ENCODE measurements at places on chromosomes 2 and 18. TPM values are rescaled to one million over a fixed set of nuclear protein-coding genes. Genes with fewer than 3 reads are reported as not detected.

The TDRD15 gene
- not detected for total RNA-seq

DNA sequence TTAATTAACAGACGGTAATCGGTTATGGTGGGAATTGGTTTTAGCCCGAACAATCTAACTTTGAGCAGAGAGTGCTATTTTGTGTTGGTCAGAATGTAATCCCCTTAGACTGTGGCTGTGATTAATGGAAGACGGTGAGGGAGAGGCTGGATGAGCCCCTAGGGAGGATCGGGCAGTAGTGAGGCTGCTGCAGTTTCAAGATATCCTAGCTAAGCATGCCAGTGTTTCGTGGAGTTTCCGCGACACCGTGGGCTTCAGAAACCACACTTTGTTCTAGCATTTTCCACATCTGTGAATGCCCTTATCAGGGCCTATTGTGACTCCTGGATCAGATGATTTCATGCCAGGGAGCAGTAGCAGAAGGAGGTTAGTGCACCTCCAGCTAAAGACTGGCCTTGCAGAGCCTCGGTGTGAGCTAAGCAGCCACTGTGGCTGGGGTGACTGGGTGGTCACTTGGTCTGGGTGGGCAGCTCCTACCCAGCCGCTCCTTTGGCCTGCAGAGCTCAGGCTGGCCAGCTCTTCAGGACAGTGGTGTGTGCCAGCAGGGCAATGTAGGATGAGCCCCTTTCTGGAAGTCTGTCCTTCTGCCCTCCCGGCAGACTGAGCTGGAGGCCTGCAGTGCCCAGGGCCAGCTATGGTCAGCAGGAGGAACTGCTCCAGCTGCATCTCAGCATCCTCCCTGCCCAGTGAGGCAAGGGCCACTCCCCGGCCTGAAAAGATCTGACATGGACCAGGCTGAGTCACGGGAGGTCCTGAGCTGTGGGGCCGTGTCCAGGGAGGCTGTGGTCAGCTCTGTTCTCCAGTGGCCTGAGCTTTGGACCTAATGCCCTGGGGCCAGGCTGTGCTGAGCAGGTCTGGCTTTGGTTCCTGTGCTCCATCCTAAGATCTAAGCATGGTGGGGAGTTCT lies 142.6 kb upstream of the GPC1 start:
- no peak for DNase-seq

The GKN2 gene
- total RNA-seq, result not detected

GRCh38 chr2:66531155-66531554 lies 96.2 kb downstream of the MEIS1 start:
- no peak for DNase-seq

GRCh38 chr2:99942561-99943347 lies 199.6 kb downstream of the AFF3 start:
- no peak for DNase-seq
